ENCODE measurements at places on chromosomes 5 and 9.
A peak's percentile ranks its signal among the peaks of the same experiment; 100 is the strongest.

DNA sequence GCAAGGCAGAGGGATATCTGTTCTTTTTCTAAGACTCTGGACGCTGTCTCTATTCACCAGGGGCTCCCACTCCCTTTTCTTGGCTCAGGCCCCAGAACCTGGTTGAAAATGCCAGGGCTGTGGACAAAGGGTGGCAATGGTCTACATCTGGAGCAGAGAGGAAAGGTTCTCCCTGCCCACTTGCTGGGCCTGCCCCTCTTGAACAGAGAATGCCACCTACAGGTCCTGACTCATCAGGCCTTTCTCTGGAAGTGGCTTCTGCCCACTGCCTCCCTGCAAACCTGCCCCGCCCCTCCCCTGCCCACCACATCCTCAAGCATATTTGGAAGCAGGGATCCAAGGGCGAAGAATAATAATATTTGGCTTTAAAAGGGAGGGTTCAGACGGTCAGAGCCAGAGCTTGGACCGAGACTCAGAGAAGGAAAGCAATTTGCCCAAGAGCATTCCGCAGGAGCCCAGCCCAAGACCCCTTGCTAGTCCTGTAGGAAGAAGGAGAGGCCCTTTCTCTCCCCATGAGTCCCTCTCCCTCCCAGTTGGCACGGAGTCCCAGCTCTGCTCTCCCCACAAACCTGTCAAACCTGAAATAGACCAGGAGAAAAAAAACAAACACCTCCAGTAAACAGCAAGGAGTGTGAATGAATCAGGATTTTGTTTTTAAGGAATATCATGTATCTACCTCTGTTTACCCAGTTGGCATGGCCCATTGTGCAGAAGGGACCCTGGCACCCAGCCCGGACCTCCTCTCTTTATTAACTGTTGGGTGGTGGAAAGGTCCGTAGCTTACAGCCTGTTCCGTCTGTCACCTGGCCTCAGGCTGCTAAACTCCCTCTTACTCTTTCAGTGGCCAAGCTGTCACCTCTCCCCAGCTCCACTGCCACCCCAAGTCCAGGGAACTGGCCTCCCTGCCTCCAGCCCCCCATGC, 37.7 kb upstream of the STXBP1 start:
- H3K4me3 ChIP-seq, result no peak overlapping the region
- DNase-seq, result no peak
- no peak overlapping the region for H3K27ac ChIP-seq
- peaks cover 22% of the 10 kb centered on the region for H3K4me1 ChIP-seq
- no peaks in the 10 kb centered on the region for H3K27me3 ChIP-seq

DNA sequence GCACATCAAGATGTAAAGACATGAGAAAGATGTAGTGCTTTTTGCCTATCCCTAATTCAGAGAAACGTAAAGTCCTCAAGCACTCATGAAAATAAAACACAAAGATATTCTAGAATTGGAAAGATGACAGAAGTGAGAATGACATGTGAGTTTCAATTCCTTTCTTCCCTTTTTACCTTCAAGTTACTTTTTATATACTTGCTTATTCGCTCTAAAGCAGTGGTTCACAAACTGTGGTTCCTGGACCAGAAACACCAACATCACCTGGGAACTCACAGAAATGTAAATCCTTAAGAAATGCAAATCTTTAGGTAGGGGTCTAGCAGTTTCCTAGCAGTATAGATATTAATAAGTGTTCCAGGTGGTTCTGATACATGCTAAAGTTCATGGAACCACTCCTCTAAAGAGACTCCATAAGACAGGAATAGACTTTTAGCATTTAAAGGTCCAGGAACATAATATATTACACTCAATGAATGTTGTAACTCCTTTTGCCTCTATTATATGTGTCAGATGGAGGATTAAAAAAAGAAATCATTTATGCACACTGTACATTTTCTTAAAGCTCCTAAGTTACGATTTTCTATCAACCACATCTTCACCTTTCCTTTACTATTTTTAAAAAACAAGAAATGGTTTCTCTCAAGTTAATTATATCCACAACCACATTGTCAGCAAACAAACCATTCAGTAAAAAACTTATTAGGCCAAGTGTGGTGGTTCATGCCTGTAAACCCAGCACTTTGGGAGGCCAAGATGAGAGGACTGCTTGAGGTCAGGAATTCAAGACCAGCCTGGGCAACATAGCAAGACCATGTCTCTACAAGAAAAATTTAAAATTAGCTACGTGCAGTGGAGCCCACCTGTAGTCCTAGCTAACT, 39.9 kb downstream of the ERP44 start:
- no peak overlapping the region for H3K27ac ChIP-seq
- DNase-seq, result no peak
- no peak overlapping the region for H3K4me3 ChIP-seq

DNA sequence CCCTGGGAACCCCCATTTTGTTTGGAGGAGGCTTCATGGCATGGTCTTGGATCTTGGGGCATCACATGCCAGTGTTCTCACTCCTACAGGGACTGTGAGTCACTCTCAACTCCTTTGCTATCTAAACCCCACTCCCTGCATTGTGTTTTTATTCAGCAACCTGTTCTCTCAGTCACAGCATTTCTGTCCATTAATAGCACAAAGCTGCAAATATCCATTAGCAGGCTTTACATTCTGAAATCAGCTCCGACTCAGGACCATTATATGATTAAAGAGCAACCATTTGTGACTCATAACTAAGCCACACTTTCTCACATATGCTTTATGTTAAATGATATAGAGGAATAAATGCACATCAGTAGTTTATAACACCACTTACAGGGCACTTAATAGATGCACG, 462.1 kb upstream of the BRINP1 start:
- H3K36me3 ChIP-seq, result no peaks in the 10 kb centered on the region
- H3K4me3 ChIP-seq, result no peak overlapping the region
- no peak for DNase-seq

- H3K4me1 ChIP-seq, result no peaks in the 10 kb centered on the region
- no peak overlapping the region for H3K27ac ChIP-seq
- no peaks in the 10 kb centered on the region for H3K27me3 ChIP-seq
- H3K4me3 ChIP-seq, result no peak overlapping the region
- no peak for DNase-seq
Measured at GRCh38 chr9:94081435-94081834, 2.8 kb upstream of the PTPDC1 start.

DNA sequence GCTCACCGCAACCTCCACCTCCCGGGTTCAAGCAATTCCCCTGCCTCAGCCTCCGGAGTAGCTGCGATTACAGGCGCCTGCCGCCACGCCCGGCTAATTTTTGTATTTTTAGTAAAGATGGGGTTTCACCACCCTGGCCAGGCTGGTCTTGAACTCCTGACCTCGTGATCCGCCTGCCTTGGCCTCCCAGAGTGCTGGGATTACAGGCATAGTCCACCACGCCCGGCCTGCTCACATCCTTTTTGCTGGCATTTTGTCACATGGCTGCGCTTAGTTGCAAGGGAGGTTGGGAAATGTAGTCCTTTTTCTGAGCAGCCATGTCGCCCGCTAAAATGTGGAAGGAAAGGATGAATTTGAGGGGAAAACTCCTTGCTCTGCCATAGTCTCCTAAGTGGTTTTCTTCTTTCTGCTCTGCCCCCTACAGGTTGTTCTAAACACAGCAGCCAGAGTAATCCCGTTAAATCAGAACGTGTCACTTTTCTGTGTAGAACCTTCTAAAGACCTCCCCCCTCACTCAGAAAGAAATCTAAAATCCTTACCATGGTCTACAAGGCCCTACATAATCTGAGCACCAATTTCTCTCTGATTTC, 57.8 kb upstream of the HSPA9 start:
- no peak overlapping the region for H3K27ac ChIP-seq
- no peak overlapping the region for H3K4me3 ChIP-seq
- no peak for DNase-seq
- peaks cover 7% of the 10 kb centered on the region for H3K4me1 ChIP-seq
- H3K27me3 ChIP-seq, result peaks cover 65% of the 10 kb centered on the region

GRCh38 chr5:147565524-147565923, 55.7 kb upstream of the DPYSL3 start:
- H3K27me3 ChIP-seq, result peaks cover 27% of the 10 kb centered on the region
- H3K4me1 ChIP-seq, result no peaks in the 10 kb centered on the region
- no peak overlapping the region for H3K4me3 ChIP-seq

GRCh38 chr5:123943151-123943550, 431.2 kb downstream of the CSNK1G3 start:
- no peaks in the 10 kb centered on the region for H3K27me3 ChIP-seq
- H3K27ac ChIP-seq, result no peak overlapping the region
- H3K4me3 ChIP-seq, result no peak overlapping the region
- DNase-seq, result no peak

DNA sequence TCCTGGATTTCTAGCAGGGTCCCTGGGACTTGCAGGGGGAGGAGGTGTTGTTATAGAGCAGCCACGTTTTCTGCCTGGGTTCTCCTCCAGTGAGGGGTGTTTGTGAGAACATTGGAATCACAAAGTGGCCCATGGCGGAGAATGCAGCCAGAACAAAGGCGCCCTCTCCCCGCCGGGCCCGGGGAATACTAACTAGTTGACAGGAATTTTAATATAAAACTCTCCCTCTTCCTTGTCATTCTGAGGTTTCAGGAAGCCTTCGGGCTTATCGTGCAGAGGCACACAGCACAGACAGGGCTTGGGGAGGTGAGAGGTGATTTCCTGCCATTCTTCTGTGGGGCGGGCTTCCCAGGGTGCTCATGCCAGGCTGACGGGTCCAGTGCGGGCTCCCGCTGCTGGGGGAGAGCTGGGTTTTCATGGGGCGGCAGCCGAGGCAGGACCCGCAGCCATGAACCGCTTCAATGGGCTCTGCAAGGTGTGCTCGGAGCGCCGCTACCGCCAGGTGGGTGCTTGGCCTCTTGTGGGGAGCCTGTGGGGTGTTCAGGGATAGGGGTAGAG, 37.7 kb downstream of the RGS3 start:
- no peak for DNase-seq
- H3K36me3 ChIP-seq, result no peaks in the 10 kb centered on the region
- H3K27me3 ChIP-seq, result no peaks in the 10 kb centered on the region
- H3K4me3 ChIP-seq, result no peak overlapping the region

GRCh38 chr9:18923167-18923566, 109.8 kb downstream of the SAXO1 start:
- no peaks in the 10 kb centered on the region for H3K36me3 ChIP-seq
- no peak overlapping the region for H3K4me3 ChIP-seq
- no peaks in the 10 kb centered on the region for H3K4me1 ChIP-seq
- peaks cover 10% of the 10 kb centered on the region for H3K27me3 ChIP-seq
- no peak overlapping the region for H3K27ac ChIP-seq

DNA sequence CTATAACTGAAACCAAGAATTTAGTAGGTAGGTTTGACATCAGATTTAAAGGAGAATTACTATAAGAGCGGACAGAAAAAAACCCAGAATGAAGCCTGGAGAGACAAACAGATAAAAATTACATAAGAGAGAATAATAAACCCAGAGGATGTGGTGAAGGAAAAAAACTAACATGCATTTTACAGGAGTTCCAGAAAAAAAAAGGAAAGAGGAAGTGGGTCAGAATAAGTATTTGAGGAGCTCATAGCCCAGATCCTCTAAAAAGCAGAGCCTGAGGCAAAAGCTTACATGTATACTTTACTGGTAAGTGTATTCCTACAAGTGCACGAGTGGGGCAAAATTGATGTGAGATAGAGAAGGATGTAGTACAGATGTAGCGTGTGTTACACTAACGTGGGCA, 43.1 kb upstream of the NAA35 start:
- H3K36me3 ChIP-seq, result no peaks in the 10 kb centered on the region
- no peaks in the 10 kb centered on the region for H3K27me3 ChIP-seq
- DNase-seq, result no peak
- H3K4me3 ChIP-seq, result no peak overlapping the region
- peak overlapping the region; percentile 36 for H3K27ac ChIP-seq

DNA sequence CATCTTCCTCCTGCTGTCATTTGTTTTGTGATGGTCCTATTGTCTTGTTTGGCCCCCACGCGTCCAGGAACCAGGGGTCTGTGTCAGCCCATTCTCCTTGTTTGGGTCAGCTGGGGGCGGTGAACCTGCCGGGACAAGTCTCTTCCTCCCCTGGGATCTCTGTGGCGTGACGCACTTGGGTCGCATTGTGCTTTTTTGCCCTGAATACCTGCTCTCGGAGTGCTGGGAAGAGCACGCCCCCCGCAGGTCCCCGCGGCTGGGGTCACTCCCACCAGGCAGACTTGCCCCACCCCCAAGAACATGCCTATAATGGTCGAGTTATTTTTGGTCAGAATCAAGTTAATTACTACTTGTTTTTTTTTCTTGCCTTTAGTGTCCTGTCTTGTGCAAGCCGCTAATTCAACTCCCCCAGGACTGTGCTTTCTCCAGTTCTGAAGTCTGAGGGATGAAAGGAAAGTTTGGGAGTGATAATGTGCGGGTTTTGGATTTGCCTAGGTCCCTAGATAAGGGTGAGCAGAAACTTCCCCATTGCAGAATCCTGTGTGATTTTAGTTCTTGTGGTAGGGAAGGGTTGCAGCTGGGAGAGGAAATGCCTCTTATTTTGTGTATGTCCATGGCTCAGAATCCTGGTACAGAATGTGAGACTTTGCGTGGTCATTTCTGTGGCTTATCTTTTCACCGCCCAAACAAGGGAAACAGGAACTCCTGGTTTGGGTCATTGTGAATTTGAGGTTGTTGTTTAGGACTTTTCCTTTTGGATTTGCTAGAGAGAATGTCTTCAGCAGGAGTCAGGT, 789 bp downstream of the ACER2 start:
- DNase-seq, result no peak
- H3K36me3 ChIP-seq, result no peaks in the 10 kb centered on the region
- H3K4me1 ChIP-seq, result peaks cover 9% of the 10 kb centered on the region
- H3K27me3 ChIP-seq, result no peaks in the 10 kb centered on the region
- H3K27ac ChIP-seq, result peak overlapping the region; percentile 81

- no peak overlapping the region for H3K4me3 ChIP-seq
- no peaks in the 10 kb centered on the region for H3K4me1 ChIP-seq
- no peaks in the 10 kb centered on the region for H3K36me3 ChIP-seq
- H3K27ac ChIP-seq, result no peak overlapping the region
- no peak for DNase-seq
- peaks cover 19% of the 10 kb centered on the region for H3K27me3 ChIP-seq
Measured at GRCh38 chr5:32047056-32047455, 127.1 kb downstream of the GOLPH3 start.

- no peak overlapping the region for H3K27ac ChIP-seq
- DNase-seq, result no peak
- peaks cover 1% of the 10 kb centered on the region for H3K36me3 ChIP-seq
- peaks cover 45% of the 10 kb centered on the region for H3K27me3 ChIP-seq
- H3K4me3 ChIP-seq, result no peak overlapping the region
Measured at GRCh38 chr5:159826351-159827214, 89.7 kb upstream of the ADRA1B start.

DNA sequence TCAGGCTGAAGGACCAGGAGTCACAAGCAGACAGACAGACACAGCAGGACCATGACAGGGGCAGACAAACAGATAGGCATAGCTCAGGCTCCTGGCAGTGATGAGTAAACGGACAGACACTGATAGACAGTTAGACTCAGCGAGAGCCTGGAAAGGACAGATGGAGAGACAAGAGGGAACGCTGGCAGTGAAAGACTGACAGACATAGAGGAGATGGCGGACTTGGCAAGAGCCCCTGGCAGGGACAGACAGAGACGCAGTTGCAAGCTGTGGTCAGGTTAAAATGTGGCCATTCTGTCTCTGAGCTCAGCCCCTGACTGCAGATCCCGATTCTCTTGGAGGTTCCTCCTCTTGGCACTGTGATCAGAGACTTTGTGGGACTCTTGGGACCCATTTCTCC, 13.6 kb downstream of the CSF2 start:
- H3K27me3 ChIP-seq, result no peaks in the 10 kb centered on the region
- peaks cover 2% of the 10 kb centered on the region for H3K36me3 ChIP-seq
- H3K27ac ChIP-seq, result no peak overlapping the region
- no peak for DNase-seq
- peaks cover 30% of the 10 kb centered on the region for H3K4me1 ChIP-seq
- H3K4me3 ChIP-seq, result no peak overlapping the region

GRCh38 chr5:172835290-172835993, 1.4 kb downstream of the ERGIC1 start:
- H3K4me1 ChIP-seq, result peaks cover 36% of the 10 kb centered on the region
- peak overlapping the region; percentile 93 for H3K27ac ChIP-seq
- DNase-seq, result no peak
- peaks cover 8% of the 10 kb centered on the region for H3K36me3 ChIP-seq
